ENCODE measurements at places on chromosomes 1 and 21. TPM values are rescaled to one million over a fixed set of nuclear protein-coding genes. Genes with fewer than 3 reads are reported as not detected.

DNA sequence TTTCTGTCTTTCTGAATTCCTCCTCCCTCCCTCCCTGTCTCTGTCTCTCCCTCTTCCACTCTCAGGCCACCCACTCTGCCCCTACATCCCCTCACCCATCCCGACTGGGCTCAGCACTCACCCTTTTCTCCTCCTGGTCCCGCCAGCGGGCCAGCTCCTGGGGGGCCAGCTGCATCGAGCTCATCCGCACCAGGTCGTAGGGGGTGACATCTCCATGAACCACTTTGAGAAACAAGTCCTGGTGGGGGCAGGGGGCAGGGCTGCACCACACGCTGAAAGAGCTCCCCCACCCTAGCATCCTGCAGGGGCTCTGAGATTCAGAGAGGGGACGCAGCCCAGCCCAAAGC, 17.8 kb downstream of the SPOCD1 start:
- no peak for DNase-seq
- H3K4me3 ChIP-seq: no peak overlapping the region
- no peaks in the 10 kb centered on the region for H3K27me3 ChIP-seq
- H3K4me1 ChIP-seq: no peaks in the 10 kb centered on the region
- no peaks in the 10 kb centered on the region for H3K36me3 ChIP-seq

DNA sequence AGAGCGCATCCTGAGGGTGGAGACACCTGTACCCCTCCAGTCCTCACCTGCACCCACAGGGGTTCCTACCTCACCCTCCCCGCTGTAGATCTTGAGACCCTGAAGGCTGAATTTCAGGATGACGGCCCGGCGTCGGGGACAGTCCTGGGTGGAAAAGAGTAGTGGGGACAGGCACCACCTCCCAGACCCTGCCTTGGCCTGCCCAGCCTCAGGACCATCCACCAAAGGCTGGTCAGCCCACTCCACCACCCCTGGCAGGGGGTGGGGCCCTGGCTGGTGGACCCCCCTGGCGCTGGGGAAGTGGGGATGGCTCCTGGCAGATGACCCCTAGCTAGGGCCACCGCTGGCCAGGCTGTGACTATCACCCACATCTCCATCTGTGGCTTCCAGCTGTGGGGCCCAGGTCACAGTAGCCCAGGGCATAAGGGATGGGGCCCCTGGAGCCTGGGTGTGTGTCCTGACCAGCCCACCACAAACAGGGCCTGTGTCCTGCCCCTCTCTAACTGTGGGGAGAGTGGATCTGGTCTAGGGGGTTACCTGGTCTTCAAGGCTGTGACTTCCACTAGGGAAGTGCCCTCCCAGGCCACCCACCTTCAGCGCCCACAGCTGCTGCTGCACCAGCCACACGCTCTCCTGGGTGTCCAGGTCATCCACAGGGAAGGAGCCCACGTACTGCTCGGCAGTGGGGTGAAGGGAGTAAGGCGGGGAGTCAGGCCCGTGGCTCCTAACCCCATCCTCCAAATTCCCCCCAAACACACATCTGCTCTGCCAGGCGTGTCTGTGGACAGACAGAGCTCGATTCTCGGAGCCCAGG, 5.4 kb downstream of the SH2D5 start:
- H3K27me3 ChIP-seq: peaks cover 4% of the 10 kb centered on the region
- H3K4me3 ChIP-seq: no peak overlapping the region
- no peaks in the 10 kb centered on the region for H3K36me3 ChIP-seq
- H3K27ac ChIP-seq: no peak overlapping the region
- peaks cover 2% of the 10 kb centered on the region for H3K4me1 ChIP-seq
- DNase-seq: no peak

DNA sequence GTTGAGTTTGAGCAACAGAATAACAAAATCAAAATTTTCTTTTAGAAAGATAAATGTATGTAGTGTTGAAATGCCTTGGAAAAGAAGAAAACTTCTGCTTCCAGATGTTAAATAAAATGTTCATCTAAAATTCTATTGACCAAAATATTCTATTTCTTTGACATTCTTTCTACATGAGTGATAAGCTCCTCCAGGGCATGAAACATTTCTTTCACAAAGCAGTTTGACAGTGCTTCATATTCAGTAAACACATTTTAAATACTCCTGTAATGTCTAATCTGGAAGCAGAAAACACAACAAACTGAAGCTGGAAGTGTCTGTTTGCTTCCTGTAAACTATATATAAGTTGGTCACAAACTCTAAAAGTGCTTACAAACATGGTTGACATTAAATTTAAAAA, 61.5 kb downstream of the RGS21 start:
- H3K36me3 ChIP-seq: no peaks in the 10 kb centered on the region
- no peaks in the 10 kb centered on the region for H3K4me1 ChIP-seq
- H3K27ac ChIP-seq: no peak overlapping the region
- DNase-seq: no peak
- H3K4me3 ChIP-seq: no peak overlapping the region

GRCh38 chr1:44571712-44572571, 102.3 kb downstream of the TMEM53 start:
- H3K36me3 ChIP-seq: no peaks in the 10 kb centered on the region
- no peaks in the 10 kb centered on the region for H3K27me3 ChIP-seq
- H3K4me3 ChIP-seq: no peak overlapping the region
- no peak overlapping the region for H3K27ac ChIP-seq

The OR14K1 gene
- not detected for total RNA-seq

The PMVK gene
- 48.6 TPM for total RNA-seq
